NCI-H2081 (cell line): ENCODE measurements at places on chromosomes 3 and 15.

DNA sequence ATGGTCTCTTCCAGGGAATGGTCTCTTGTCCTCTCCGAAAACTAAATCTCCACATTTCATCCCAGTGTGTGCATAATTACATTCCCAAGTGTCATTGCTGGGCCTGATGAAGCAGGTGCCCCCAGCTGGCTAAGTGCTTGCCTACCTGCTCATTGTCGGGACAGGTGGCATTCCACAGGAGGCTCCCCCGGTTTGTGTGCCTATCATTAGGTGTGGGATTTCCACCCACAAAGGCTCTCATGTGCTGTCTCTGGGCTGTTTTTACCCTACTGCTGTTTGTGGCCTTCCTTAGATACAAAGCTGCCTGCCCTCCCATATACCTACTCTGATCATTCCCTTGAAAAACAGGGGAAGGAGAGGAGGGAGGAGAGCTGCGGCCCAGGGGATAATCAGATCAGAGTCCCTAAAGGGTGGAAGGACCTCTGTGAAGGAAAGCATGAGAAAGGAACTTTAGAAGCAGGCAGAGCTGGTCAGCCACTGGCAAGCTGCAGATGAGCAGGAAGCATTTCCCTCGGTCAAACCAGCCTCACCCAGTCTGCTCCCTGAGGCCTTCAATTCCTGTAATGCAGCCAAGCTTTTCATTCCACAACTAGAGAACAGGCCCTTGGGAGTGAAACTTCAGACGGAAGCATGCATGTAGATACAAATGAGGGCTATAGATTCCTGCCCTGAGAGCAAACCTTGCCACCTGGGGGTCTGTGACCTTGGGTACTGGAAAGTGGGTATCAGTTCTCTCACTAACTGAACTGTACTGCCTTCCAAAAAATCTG is 60.7 kb upstream of the HEG1 start:
- DNase-seq = no peak

DNA sequence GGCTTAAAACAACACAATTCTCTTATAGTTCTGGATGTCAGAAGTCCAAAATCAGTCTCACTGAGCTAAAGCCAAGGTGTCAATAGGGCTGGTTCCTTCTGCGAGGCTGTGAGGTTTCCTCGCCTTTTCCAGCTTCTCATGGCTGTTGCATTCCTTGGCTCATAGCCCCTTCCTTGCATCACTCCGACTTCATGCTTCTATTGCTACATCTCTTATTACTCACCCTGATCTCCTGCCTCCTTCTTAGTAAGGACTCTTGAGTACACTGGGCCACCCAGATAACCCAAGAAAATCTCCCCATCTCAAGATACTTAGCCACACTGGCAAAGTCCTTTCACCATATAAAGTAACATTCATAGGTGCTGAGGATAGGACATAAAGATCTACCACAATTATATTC is 193.9 kb downstream of the ADAMTS17 start:
- no peak for DNase-seq

DNA sequence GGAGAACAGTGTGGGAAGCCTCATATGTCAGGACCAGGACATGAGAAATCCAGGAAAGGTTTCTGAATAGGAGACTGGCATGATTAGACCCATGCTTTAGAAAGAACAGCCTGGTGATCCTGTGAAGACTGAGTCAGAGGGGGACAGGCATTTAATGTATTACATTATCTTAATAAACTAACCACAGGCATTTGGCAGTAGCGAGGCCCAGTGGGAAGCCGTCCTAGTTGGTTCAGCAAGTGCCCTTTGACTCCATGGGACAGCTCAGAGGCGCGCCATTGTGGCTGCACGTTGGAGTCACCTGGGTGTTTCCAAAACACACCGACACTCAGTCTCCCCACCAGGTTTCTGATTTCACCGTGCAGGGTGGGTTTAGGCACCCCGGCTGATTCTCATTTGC is 90.5 kb upstream of the DGKG start:
- DNase-seq = no peak

GRCh38 chr3:112093180-112093522 is 7.0 kb downstream of the C3orf52 start:
- DNase-seq = no peak

GRCh38 chr15:93029214-93029835 is 59.7 kb downstream of the RGMA start:
- no peak for DNase-seq

DNA sequence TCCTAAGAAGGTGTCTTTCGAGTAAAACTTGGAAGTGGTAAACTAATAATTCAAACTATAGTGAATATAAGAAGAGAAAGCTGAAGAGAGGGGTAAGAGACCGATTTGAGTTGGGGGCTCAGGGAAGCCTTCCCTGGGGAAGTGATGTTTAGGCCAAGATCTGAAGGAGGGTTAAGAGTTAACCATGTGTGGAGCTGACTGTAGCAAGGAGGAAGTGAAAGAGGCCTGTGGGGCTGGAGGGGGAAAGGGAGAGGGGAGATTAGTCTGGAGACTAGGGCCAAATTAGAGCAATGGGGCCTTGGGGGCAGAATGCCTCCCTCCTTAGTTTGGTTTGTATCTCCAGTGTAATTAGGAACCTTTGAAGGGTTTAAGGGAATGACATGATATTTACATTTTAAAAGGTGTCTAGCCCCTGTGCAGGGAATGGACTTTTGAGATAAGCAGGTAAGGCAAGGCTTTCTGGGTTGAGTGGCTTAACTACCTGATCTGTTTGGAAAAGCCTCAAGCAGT is 2.2 kb downstream of the ZNF592 start:
- DNase-seq = no peak

GRCh38 chr15:68504681-68505170 is 72.8 kb upstream of the ITGA11 start:
- no peak for DNase-seq

DNA sequence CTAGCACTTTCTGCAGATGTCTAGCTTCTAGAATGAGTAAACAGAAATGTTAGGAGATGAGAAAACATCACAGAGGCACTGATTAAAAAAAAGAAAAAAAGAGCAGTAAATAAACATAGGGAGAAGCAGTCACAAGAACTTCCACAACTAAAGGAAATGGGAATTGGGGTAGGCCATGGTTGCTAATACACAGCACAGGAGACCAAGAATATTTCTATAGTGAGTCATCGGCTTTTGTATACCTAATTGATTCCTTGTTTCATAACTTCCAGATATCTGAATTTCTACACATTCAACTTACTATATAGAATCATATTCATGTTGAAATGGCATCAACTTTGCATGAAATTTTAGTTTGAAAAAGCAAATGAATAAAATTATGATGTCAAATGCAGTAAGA is 47.3 kb upstream of the TCF12 start:
- DNase-seq = no peak
